ENCODE measurements at places on chromosomes 16 and 17. TPM values are rescaled to one million over a fixed set of nuclear protein-coding genes. Genes with fewer than 3 reads are reported as not detected.

SETD1A gene
- total RNA-seq: 3.8 TPM

TPPP3 gene
- total RNA-seq: 24.1 TPM

LASP1 gene
- total RNA-seq: 34.2 TPM

RGS11 gene
- 8.3 TPM for total RNA-seq

CDRT15 gene
- not detected for total RNA-seq

SHCBP1 gene
- total RNA-seq: 0.47 TPM

MLYCD gene
- 37.0 TPM for total RNA-seq

CSF3 gene
- total RNA-seq: 1.3 TPM

P2RX5 gene
- 8.1 TPM for total RNA-seq

PRAC2 gene
- not detected for total RNA-seq

NAGS gene
- total RNA-seq: 1.7 TPM

HSPB9 gene
- total RNA-seq: not detected

- no peaks in the 10 kb centered on the region for H3K27me3 ChIP-seq
- H3K4me1 ChIP-seq: no peaks in the 10 kb centered on the region
- H3K27ac ChIP-seq: no peak overlapping the region
- DNase-seq: no peak
These were observed 16.6 kb downstream of the DNAH3 start for GRCh38 chr16:21134053-21134452.

GRCh38 chr17:3950584-3950983 lies 13.7 kb downstream of the ATP2A3 start:
- no peak overlapping the region for H3K27ac ChIP-seq
- no peak for DNase-seq
- H3K27me3 ChIP-seq: no peaks in the 10 kb centered on the region
- H3K4me3 ChIP-seq: no peak overlapping the region
- no peaks in the 10 kb centered on the region for H3K36me3 ChIP-seq

- no peaks in the 10 kb centered on the region for H3K36me3 ChIP-seq
- no peak overlapping the region for H3K4me3 ChIP-seq
- no peaks in the 10 kb centered on the region for H3K27me3 ChIP-seq
- no peak for DNase-seq
- H3K4me1 ChIP-seq: no peaks in the 10 kb centered on the region
These were observed 71.1 kb upstream of the TMEM97 start for GRCh38 chr17:28247671-28248555.

DNA sequence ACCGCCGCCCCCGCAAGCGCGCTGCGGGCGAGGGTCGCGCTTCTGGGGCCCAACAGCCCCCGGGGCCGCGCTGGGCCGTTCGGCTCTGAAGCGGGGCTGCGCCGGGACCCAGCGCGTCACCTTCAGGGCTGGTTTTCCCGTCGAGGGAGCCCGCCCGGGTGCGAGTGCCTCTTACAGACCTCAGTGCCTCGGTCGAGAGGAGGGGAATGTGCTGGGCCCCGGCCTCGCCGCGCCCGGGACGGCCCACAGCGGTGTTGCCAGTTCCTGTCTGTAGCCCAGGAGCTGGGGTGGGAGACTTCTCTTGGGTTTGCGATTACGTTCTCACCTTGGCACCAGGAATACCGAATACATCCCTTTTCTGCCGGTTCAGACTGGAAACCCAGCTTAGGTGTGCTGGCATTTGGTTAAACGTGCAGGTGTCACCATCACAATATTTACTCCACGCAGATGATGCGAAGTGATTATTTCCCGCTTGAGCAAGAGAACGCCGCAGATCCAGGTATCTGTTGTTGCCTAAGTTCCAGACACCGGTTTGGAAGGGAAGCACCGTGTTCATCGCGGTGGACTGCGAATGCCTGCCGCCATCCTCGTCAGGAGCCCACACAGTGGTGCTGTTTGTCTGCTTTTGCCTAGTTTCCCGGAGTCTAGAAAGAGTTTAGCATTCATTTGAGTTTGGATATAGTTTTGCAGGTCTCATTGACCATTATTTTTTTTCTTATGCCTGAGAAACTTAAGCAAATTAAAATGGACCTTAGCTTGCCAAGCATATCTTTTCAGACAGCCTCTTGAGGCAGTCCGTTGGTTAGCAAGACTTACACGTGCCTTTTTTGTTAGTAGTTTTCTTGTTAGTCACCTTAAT lies 914 bp downstream of the MAP1LC3B start:
- H3K4me1 ChIP-seq: no peaks in the 10 kb centered on the region
- H3K27ac ChIP-seq: peak overlapping the region; percentile 97
- DNase-seq: no peak
- H3K27me3 ChIP-seq: no peaks in the 10 kb centered on the region
- no peaks in the 10 kb centered on the region for H3K36me3 ChIP-seq
- H3K4me3 ChIP-seq: peak overlapping the region; percentile 84

- H3K4me3 ChIP-seq: no peak overlapping the region
- H3K27ac ChIP-seq: no peak overlapping the region
- H3K36me3 ChIP-seq: no peaks in the 10 kb centered on the region
- H3K4me1 ChIP-seq: no peaks in the 10 kb centered on the region
- DNase-seq: no peak
These were observed 34.0 kb downstream of the HS3ST3B1 start for GRCh38 chr17:14334919-14335318.

DNA sequence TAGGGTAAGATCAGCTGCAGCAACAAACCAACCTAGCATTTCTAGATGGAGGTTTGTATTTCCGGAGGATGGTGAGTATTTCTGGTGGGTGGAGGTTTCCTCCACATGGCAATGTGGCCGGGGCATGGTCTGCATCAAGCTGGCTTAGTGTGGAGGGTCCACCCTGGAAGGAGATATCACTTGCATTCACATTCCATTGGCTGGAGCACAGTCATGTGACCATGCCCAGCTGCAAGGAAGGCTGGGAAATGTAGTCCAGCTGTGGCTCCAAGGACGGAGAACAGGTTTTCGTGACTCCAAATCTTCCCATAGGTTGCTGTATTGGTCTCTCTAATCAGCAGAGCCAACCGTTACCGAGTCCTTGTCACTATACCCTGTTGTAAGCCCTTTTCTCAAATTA lies 68.7 kb downstream of the RAI1 start:
- H3K27me3 ChIP-seq: no peaks in the 10 kb centered on the region
- no peak overlapping the region for H3K4me3 ChIP-seq
- no peak for DNase-seq
- H3K27ac ChIP-seq: no peak overlapping the region

DNA sequence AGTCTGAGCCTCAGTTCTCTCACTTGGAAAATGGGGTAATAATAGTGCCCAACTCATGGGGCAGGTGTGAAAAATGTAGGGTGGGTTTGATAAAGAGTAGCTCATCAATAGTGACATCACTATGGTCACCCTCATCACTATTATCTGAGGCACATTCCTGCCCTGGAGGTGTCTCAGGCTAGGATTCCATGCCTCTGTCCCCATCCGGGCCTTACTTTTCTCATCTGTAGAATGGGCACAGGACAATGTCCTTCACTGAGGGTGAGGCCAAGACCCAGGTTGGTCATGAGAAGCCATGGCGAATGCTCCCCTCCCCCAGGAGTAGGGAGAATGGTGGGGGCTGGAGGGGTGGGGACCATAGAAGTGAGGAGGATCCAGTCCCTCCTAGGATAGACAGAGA lies 30.5 kb downstream of the MYO15A start:
- no peak overlapping the region for H3K4me3 ChIP-seq
- DNase-seq: no peak
- no peaks in the 10 kb centered on the region for H3K36me3 ChIP-seq
- H3K27ac ChIP-seq: no peak overlapping the region
- H3K4me1 ChIP-seq: peaks cover 4% of the 10 kb centered on the region

DNA sequence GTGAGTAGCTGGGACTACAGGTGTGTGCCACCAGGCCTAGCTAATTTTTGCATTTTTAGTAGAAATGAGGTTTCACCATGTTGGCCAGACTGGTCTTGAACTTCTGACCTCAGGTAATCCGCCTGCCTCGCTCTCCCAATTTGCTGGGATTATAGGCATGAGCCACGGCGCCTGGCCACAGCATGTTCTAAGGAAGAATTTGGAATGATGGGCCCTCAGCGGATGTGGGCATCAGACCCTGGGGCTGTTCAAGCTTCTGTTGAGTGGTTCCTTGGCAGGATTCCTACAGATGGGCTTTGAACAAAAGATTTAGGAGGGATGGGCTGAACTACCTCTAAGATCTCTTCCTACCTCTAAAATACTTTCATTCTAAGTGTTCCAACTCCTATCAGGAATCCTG lies 4.1 kb downstream of the PRPSAP2 start:
- no peak overlapping the region for H3K27ac ChIP-seq
- peaks cover 14% of the 10 kb centered on the region for H3K36me3 ChIP-seq
- DNase-seq: peak; percentile 42
- H3K4me3 ChIP-seq: no peak overlapping the region

GRCh38 chr16:82157534-82157812 lies 12.6 kb downstream of the MPHOSPH6 start:
- no peaks in the 10 kb centered on the region for H3K27me3 ChIP-seq
- DNase-seq: no peak
- peaks cover 26% of the 10 kb centered on the region for H3K36me3 ChIP-seq
- no peaks in the 10 kb centered on the region for H3K4me1 ChIP-seq

- H3K4me1 ChIP-seq: no peaks in the 10 kb centered on the region
- no peak for DNase-seq
- H3K36me3 ChIP-seq: peaks cover 21% of the 10 kb centered on the region
These were observed 32.6 kb upstream of the CORO6 start for GRCh38 chr17:29655323-29655722.

DNA sequence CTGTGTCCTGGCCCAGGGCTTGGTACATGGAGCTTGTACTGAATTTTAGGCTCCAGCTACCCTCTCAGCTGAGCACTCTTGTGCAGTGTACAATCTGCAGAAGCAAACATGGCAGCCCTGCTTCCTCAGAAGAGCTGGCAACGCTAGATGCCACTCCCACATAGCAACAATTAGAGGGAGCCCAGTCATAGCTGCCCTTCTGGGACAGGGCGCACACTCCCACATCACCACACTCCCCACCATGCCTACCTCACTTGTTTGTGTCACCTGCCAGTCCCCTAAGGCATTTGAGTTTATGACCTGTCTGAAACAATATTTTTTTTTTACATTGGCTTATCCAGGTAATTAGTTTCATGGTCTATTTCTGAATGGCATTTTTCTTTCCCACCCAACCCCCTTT lies 72.3 kb downstream of the C17orf67 start:
- H3K36me3 ChIP-seq: no peaks in the 10 kb centered on the region
- no peak overlapping the region for H3K27ac ChIP-seq

- no peak overlapping the region for H3K4me3 ChIP-seq
- no peak overlapping the region for H3K27ac ChIP-seq
- no peaks in the 10 kb centered on the region for H3K36me3 ChIP-seq
- no peaks in the 10 kb centered on the region for H3K4me1 ChIP-seq
- no peak for DNase-seq
- no peaks in the 10 kb centered on the region for H3K27me3 ChIP-seq
These were observed 687.3 kb downstream of the CDH11 start for GRCh38 chr16:64434526-64435069.

GRCh38 chr16:49855280-49855821 lies 561 bp downstream of the ZNF423 start:
- peak; percentile 78 for DNase-seq
- no peaks in the 10 kb centered on the region for H3K4me1 ChIP-seq
- peak overlapping the region; percentile 77 for H3K4me3 ChIP-seq
- H3K36me3 ChIP-seq: no peaks in the 10 kb centered on the region
- peak overlapping the region; percentile 93 for H3K27ac ChIP-seq

DNA sequence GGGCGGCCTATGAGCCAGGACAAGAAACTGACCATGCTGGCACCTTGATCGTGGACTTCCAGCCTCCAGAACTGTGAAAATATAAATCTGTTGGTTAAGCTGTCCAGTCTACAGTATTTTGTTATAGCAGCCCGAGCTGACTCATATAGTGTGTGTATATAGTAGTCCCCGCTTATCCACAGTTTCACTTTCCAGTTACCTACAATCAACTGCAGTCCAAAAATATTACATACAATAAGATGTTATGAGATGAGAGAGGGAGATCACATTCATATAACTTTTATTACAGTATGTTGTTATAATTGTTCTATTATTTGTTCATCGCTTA lies 4.9 kb downstream of the MT3 start:
- peaks cover 16% of the 10 kb centered on the region for H3K4me1 ChIP-seq
- H3K4me3 ChIP-seq: no peak overlapping the region
- no peaks in the 10 kb centered on the region for H3K27me3 ChIP-seq
- H3K27ac ChIP-seq: no peak overlapping the region
- no peak for DNase-seq
- no peaks in the 10 kb centered on the region for H3K36me3 ChIP-seq

DNA sequence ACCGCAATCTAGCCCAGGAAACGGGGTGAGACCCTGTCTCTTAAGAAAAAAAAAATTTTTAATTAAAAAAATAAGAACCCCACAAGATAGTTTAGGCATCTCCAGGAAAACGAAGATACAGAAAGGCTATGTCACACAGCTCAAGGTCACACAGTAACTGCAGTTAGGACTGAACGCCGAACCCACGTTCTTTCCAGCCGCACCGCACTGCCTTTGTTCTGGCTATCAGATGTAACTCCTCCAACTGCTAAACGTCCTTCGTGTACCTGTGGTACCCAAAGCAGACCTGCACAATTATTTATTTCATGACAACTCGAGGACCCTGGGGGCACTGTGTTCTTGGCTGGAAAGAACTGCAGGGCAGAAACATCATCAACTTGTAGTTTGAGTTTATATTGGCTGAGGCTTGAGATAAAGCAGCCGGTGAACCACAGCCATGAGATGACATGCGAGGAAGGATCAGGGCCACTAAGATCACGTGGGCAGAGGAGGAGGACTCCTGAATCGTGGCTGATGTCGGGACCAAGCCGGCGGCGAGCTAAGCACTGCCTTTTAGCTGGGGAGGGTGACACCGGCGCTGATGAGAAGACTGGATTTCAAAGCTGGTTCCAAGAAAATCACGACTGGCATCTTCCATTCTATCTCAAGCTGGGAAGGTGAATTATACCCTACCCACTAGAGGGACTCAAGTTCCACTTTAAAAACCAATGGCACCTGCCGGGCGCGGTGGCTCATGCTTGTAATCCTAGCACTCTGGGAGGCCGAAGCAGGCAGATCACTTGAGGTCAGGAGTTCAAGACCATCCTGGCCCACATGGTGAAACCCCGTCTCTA lies 20.7 kb upstream of the MNT start:
- no peak overlapping the region for H3K4me3 ChIP-seq
- H3K27me3 ChIP-seq: no peaks in the 10 kb centered on the region
- H3K4me1 ChIP-seq: no peaks in the 10 kb centered on the region
- peaks cover 14% of the 10 kb centered on the region for H3K36me3 ChIP-seq

DNA sequence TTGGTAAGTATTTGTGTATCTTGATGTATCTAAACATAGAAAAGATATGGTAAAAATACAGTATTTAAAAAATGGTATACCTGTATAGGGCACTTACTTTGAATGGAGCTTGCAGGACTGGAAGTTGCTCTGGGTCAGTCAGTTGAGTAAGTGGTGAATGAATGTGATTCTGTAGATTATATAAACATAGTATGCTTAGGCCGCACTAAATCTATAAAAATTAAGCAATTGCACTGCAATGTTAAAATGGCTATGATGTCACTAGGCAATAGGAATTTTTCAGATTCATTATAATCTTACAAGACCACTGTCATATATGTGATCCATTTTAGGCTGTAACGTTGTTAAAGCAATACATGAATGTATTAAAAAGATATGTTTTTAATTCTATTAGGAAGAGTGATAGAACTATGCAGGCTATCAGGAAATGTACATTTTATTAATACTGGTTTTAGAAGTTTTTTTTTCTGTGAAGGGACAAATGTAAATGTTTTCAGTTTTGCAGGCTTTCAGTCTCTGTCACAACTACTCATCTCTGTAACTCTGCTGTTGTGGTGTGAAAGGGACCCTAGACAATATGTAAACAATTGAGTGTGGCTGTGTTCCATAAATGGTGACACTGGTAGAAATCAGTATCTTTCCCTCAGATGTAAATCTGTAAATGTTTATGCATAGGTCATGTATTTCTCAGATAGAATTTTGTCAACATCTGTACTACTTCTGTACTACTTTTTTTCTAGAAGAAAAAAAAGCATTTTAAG lies 10.5 kb downstream of the CBFB start:
- no peaks in the 10 kb centered on the region for H3K27me3 ChIP-seq
- H3K36me3 ChIP-seq: peaks cover 16% of the 10 kb centered on the region
- H3K27ac ChIP-seq: no peak overlapping the region
